Kidney epithelial cell (primary cell): ENCODE measurements at places on chromosomes 16 and 17. TPM values are rescaled to one million over a fixed set of nuclear protein-coding genes. Genes with fewer than 3 reads are reported as not detected.

DNA sequence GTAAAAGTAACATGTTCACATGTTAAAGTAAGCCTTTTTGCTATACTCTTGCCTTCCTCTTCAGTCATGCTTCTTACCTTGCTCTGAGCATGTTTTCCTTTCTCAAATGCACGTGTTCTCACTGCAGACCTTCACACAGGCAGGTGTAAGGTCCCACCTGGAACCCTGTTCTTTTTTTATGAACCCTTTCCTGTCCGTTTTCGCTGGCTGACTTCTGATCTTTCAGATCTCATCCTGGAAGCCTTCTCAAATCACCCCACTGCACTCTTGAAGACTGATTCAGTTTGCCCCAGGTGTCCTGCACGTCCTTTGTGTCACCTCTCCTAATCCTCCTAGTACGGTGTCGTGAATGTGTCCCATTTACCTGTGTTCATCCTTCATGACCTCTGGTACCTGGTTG lies 313.6 kb downstream of the SNX29 start:
- no peak for DNase-seq

DNA sequence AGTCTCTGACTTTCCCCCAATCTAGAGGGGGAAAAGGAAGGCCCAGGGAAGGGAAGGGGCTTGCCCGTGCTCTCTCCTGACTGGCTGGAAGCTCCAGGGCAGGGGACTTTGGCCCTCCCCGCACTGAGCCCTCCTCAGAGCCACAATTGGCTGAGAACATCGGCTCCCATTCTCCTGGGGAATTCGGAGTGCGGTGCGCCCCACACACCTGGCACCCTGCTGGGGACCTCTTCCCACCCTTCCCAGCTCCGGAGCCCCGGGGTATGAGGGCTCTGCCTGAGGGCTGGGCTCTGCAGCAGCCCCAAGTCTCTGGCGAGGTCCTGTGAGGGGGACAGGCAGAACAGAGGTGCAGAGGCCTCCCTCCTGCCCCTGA lies 36.0 kb downstream of the PIMREG start:
- DNase-seq, result no peak

- no peak for DNase-seq
Measured at GRCh38 chr17:79633154-79633553, 22.3 kb upstream of the RBFOX3 start.

DNA sequence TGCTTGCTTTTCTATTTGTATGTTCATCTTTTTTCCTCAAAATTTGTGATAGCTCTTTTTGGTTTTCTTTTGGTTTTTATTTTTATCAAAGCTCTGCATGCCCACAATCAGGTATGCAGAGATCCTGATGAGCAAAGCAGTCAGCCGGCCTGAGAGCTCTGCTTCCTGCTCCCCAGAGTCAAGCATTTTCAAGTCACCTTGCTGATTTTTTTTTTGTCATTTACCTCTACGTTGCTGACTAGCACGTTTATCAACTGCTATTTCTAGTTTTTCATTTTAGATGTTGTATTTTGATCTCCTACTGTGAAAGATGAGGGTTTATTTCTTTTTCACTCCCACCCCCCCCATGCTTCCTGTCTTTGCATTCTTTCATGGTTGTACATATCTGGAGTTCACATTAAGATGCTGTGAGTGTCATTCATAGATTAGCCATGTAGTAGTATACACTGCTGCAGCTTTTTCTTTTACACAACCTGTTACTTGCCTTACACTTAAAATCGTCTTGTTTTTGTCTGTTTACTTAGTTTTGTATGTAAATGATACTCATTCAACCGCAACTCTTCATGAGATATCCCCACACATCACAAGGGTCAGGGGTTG lies 196.2 kb downstream of the LGALS9B start:
- DNase-seq, result no peak

Gene MIEN1
- total RNA-seq, result 83.7 and 97.0 TPM in 2 replicates
